ENCODE measurements at places on chromosomes 2 and 18. TPM values are rescaled to one million over a fixed set of nuclear protein-coding genes. Genes with fewer than 3 reads are reported as not detected.

The ARHGEF33 gene
- total RNA-seq: 0.19 TPM

The PTPRN gene
- not detected for total RNA-seq

The WDSUB1 gene
- 4.6 TPM for total RNA-seq

The TMEM247 gene
- total RNA-seq: not detected

The ARHGAP25 gene
- total RNA-seq: 5.2 TPM

The CTAGE1 gene
- not detected for total RNA-seq

The FABP1 gene
- not detected for total RNA-seq

The CPS1 gene
- total RNA-seq: 4.3 TPM

The CD226 gene
- under 0.01 TPM for total RNA-seq

The TMEM169 gene
- total RNA-seq: 0.48 TPM

The GALNT13 gene
- 2.3 TPM for total RNA-seq

The CDK15 gene
- total RNA-seq: not detected

The EFHD1 gene
- total RNA-seq: under 0.01 TPM

The AMER3 gene
- total RNA-seq: not detected

The WDR12 gene
- 31.0 TPM for total RNA-seq

The KCNF1 gene
- 1.3 TPM for total RNA-seq

The ZBTB7C gene
- total RNA-seq: not detected

The FRZB gene
- total RNA-seq: under 0.01 TPM

The AGPS gene
- 56.5 TPM for total RNA-seq

The AUP1 gene
- total RNA-seq: 96.4 TPM

The RNF125 gene
- 4.8 TPM for total RNA-seq

The ALK gene
- total RNA-seq: not detected

The GCG gene
- not detected for total RNA-seq

The PRR30 gene
- total RNA-seq: not detected

The ZC3H6 gene
- 3.0 TPM for total RNA-seq

The MIB1 gene
- 55.9 TPM for total RNA-seq

The SULT1C2 gene
- not detected for total RNA-seq

The BMP10 gene
- not detected for total RNA-seq

The SLC9A2 gene
- under 0.01 TPM for total RNA-seq

The UBE2F gene
- 44.1 TPM for total RNA-seq

The SCN3A gene
- not detected for total RNA-seq

The PROKR1 gene
- total RNA-seq: not detected

The MYO3B gene
- under 0.01 TPM for total RNA-seq

The CD302 gene
- 14.4 TPM for total RNA-seq

The RAB6C gene
- not detected for total RNA-seq

The RGPD4 gene
- not detected for total RNA-seq

The OR6B2 gene
- not detected for total RNA-seq

The CLEC4F gene
- not detected for total RNA-seq

The SLC66A2 gene
- 33.7 TPM for total RNA-seq

The GRB14 gene
- total RNA-seq: 5.9 TPM

The PCARE gene
- total RNA-seq: not detected

The CYP20A1 gene
- total RNA-seq: 33.5 TPM

The COLEC11 gene
- 0.65 TPM for total RNA-seq

The REG3G gene
- not detected for total RNA-seq

The SOX11 gene
- total RNA-seq: not detected

The REG1A gene
- total RNA-seq: not detected

The SKA1 gene
- 6.9 TPM for total RNA-seq

The CAPN14 gene
- total RNA-seq: not detected

The SH3YL1 gene
- 28.1 TPM for total RNA-seq

The GREB1 gene
- total RNA-seq: 0.19 TPM

The REG1B gene
- not detected for total RNA-seq

The PIGN gene
- total RNA-seq: 31.0 TPM

The SOS1 gene
- 25.6 TPM for total RNA-seq

The C18orf32 gene
- 13.3 TPM for total RNA-seq

The RPRD1A gene
- total RNA-seq: 47.4 TPM
